CD4-positive, alpha-beta T cell treated with Interleukin-6 for 4 hours (primary cell): ENCODE measurements at places on chromosomes 13 and 19.
A peak's percentile ranks its signal among the peaks of the same experiment; 100 is the strongest.

DNA sequence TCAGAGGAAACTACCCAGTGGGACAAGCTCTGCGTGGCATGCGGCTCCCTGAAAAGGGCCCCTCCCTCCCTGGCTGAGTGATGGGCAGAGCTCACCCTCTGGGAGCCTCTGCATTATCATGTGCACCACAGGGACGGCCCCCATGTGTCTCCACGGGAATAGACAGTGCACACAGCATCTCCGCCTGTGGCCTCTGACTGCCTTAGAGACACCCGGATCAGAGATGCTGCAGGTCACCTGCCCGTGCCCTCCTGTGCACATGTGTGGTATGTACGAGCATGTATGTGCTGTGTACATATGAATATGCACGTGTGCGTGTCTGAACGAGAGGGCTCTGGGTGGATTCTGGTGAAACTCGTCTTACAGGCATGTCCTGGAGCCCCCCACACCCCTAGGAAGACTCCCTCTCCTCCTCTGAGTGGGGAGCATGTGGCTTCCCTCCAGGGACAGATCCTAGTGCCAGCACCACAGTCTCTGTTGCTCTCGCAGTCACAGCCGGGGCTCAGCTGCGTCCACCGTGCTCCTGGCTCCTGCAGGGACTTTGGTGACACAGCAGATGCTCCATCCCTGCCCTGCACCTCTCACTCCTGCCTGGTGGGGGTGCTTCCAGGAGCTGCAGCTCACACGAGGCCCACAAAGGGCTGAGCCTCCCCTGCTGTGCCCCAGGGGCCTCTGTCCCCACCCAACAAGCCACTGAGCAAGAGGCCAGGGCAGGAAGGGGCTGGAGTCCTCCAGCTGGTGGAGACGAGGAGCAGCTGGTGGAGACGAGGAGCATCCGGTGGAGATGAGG lies 19.6 kb downstream of the C13orf46 start:
- DNase-seq = no peak

DNA sequence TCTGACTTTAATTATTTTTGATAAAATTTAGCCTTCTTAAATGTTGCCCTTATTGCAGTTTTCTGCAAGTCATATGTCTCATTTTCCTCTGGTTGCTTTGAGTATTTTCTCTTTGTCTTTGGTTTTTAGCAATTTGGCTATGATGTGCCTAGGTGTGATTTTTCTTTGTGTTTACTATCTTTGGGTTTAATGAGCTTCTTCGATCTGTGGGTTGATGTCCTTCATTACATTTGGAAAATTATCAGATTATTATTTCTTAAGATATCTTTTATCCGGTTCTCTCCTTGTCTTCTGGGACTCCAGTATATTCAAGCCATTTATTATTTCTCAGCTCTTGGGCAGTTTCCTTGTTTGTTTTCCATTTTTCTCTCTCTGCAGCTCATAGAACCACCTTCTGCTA lies 39.0 kb downstream of the WASF3 start:
- DNase-seq = no peak

DNA sequence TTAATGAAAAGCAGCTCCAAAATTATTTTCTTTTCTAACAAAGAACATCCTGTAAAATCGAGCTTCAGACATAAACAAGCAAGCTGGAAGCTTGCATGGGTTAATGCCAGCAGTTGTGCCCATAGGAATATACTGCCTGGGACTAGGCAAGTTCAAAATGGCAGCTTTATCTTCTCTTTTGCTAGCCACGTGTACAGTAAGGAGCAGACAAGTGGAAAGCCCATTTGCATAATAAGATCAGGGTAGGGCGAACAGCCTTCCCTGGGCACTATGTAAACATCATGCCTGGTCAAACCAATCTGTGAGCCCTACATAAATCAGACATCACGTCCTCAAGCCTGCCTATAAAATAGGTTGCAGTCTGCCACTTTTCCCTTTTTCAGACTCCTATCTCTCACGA lies 489.7 kb downstream of the RFC3 start:
- DNase-seq = no peak

GRCh38 chr13:101579281-101579802 lies 126.9 kb downstream of the ITGBL1 start:
- DNase-seq = no peak

GRCh38 chr19:44748426-44749254 lies at the start of gene BCL3:
BCL3 (plus strand) TSS chr19:44748708; CDS start chr19:44748791, 83 bp downstream.
- peak; percentile 86 for DNase-seq

DNA sequence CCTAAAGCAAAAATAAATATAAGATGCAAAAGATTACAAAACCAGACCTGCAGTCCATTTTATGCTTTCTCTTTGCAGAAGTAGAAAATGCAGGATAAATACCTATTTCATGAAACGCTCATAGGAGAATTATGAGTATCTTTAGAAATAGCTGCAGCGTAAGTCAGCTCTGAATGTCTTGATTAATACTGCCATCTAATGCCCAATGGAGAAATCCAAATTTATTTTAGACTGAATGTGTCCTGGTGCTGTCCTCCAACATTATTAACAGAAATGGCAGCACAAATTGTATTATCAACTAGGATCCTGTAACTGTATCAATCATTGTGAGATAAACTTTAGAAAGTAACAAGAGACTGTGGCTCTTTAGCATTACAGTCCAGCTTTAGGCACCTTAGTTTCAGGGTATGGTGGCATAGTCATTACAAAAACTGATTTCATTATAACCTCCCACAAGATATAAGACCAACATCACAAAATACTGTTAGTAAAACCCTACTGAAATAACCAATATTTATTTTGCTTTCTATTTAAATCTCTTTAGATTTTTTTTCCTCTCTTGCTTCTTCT lies 162.1 kb upstream of the MIR17HG start:
- no peak for DNase-seq

- DNase-seq = no peak
Measured at GRCh38 chr19:12952488-12953137, 4.4 kb downstream of the GADD45GIP1 start.

DNA sequence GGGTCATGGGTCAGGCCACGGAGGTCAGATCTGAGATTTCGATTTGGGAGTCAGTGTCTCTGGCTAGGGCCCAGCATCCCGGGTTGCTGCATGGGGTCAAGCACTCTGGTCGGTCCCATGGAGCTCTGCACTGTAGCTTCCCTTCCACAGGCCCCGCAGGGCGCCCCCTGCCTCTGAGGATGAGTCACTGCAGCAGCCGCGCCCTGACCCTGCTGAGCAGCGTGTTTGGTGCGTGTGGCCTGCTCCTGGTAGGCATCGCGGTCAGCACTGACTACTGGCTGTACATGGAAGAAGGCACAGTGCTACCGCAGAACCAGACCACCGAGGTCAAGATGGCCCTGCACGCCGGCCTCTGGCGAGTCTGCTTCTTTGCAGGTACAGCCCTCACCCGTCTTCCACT lies 3.6 kb downstream of the CACNG7 start:
- no peak for DNase-seq

DNA sequence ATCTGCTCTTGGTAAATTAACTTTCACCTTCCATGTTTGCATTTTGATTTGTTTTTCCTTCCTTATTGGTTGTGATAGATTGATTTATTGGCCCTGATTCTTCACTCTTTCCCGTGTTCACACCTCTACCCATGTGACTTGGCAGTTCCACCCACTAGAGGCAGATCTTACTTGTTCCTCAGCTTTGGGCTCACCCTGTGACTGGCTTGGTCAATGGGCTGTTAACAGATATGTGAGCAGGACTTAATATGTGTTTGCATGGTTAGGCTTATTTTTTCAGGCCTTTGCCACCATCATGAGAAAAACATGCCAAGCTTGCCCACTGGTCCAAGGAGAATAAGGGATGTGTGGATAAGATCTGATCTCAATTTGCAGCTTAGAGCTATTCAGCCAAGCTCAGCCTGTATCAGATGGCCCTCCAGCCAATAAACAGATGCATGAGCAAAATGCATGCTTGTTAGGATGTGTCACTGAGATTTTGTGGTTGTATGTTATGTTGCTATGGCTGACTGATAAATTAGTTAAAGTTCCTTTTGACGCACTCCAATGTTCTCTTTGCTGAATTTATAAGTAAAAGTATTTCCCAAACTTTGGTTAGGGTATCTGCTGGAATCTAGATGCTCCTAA lies 48.0 kb downstream of the RGCC start:
- DNase-seq = no peak

DNA sequence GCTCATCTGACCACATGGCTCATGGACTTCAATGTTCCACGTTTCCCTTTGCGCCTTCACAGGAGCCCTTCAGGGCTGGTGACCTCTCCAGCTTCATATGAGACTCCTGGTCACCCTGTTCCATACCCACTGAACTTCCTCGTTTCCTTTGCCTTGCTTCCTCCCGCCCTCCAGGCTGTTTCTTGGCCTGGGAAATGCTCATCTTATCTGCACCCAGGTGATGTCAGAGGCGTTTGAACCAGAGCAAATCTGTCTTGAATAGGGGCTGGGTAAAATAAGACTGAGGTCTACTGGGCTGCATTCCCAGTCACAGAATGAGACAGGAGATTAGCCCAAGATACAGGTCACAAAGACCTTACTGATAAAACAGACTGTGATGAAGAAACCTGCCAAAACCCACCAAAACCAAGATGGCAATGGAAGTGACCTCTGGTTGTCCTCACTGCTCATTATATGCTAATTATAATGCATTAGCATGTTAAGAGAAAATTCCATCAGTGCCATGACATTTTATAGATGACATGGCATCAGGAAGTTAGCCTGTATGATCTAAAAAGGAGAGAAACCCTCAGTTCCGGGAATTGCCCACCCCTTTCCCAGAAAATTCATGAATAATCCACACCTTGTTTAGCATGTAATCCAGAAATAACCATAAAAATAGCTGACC lies 102.7 kb downstream of the DCLK1 start:
- no peak for DNase-seq

DNA sequence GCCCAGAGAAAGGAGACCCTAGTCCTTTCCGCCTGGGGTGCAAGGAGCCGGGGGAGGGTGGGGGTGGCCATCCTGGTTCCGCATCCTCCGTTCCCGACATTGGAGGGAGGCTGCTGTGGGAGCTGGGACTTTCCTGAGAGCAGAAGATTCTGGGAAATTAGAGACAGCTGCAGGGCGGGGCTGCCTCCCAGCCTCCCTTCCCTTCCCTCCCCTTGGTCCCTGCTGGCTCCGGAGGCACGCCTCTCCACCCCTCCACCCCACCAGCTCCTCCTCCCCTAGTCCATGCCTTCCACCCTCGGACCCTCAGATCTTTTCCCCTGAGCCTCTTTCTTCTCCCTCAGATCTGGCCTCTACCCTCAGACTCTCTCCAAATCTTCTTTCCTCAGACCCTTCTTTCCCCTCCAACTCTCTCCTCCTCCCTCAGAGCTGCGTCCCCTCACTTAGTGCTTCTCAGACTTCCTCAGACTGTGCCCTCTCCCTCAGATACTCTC lies 3.1 kb upstream of the BCL3 start:
- DNase-seq = no peak

- no peak for DNase-seq
Measured at GRCh38 chr13:49667773-49668172, 23.5 kb downstream of the EBPL start.

DNA sequence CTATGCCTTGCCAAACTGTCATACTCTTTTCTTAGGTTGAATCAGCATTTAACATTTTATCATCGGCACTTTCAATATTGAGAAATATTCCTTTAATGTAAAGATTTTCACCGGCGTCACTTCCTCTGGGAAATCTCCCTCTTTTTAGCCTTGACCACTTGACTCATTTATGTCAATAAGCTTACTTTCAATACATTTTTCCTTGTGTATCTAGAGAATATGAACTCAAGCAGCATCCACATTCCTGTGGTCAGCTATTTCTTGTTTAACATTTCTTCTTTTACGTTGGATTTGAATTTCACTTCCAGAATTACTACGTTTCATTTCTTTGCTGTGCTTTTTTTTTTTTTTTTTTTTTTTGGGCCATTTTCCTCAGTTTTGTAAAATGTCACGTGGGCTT lies 271.2 kb upstream of the HTR2A start:
- no peak for DNase-seq

DNA sequence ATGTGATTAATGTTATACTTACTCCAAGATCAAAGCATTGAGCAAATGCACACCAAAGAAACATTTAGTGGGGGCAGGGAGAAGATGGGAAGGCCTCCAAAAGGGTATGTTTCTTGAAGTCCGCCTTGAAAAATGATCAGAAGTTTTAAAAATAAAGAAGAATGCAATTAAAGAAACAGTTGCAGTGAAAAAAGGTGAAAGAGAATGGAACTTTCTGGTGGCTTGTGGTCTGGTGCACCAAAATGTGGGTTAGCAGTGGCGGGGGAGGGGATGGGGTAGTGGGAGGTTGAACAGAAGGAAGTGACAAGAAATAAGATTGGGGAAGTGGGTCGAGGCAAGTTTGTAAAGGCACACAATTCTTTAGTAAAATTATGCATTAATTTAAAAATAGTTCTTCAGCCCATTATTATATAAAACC lies 2.5 kb downstream of the LCP1 start:
- peak; percentile 85 for DNase-seq

DNA sequence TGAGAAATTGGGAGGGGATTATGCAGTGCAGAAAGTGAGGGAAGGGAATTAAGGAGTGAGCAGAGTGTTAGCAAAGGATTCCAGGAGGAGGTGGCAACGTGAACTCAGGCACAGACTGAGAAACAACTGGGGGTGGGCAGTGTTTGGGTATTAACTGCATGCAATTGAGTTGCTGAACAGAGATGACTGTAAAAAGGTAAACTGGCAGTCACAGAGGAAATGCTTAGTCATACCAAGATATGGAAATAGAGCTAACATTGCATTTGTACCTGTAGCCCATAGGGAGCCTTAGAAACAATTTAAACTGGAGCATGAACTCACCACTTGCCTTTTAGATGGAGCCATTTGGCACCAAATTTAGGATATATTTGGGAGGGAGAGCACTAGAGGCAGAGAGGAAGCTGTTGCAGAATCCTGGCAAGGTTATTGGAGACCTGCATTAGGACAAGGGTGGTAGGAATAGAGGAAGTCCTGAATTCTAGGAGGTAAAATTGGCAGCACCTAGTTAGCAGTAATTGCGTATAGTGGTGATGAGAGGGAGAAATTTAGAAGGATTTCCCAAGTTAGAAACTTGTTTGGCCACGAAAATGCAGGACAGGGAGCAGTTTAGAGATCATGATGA lies 100.6 kb upstream of the FRY start:
- DNase-seq = no peak

DNA sequence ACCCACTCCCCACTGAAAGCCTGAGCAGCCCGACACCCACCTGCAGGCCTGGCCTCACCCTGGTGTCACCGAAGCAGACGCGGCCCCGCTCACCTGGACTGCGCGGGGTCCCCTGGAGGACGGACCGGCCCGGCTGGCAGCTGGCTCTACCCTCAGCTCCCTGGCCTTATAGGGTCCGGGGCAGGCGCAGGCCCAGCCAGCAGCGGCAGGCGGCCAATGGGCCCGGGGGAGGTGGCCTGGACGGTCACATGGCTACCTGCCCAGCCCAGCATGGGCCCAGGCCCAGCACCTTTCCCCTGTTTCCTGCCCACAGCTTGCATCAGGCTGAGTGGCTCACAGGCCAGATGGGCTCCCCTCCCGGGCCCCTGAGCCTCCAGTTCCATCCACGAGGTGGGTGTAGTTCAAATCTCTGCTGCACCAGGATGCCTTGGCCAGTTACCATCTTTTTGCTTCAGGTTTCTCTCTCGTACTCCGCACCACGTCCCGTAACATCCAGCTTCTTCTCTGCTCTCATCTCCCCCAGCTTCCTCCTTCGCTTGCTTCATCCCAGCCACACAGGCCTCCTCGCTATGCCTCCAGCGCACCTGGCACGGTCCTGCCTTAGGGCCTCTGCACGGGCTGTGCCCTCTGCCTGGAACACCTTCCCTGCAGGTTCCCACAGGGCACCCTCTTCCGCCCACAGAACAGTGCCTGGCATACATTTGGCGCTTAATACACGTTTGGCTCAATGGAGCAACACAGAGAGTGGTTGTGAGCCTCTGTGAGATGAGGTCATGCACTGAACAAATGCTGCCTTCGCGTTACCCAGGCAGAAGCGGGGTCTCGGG lies at the start of gene PLIN4:
TSS of gene PLIN4 (minus strand) at position 142 of the 827 bp plus-strand sequence. CDS start 214 bp downstream, outside the sequence.
- no peak for DNase-seq
